Stimulated activated CD4-positive, alpha-beta T cell treated with anti-CD3 and anti-CD28 coated beads, TNF-alpha, amount 100 ng/mL, for 1 hour (primary cell): ENCODE measurements at places on chromosomes 1 and 21.

- DNase-seq, result no peak
Measured at GRCh38 chr1:209462433-209462832, 121.1 kb upstream of the CAMK1G start.

- DNase-seq, result no peak
Measured at GRCh38 chr1:222975472-222976122, 160.8 kb downstream of the DISP1 start.

GRCh38 chr1:203934651-203935050 is 73.3 kb downstream of the SNRPE start:
- no peak for DNase-seq

GRCh38 chr1:179958359-179958758 is 3.7 kb downstream of the CEP350 start:
- no peak for DNase-seq

DNA sequence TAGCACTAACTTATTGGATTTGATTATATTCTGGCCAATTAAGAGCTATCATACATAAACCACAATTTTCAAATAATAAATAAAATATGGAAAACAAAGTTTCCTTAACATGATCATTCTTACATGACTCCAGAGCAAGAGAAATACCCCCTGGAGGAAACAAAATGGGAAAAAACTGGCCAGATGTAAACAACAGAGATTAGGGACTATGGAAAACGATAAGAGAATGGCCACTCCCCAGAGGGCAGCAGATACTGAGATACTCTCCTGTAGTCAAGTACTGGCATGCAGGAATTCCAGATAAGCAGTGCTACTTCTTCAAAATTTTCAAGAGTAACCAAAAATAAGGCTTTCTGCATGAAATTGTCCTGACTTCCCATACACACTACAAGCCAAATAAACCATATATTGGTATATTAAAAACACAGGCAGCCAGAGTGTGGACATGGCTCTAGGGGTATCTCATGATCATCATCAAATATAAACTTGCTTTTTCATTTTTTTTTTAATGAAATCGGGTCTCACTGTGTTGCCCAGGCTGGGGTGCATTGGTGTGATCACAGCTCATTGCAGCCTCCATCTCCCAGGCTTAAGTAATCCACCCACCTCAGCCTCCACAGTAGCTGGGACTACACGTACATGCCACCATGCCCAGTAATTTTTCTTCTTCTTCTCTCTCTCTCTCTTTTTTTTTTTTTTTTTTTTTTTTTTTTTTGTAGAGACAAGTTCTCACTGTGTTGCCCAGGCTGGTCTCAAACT is 118.5 kb downstream of the EIF4G3 start:
- no peak for DNase-seq

DNA sequence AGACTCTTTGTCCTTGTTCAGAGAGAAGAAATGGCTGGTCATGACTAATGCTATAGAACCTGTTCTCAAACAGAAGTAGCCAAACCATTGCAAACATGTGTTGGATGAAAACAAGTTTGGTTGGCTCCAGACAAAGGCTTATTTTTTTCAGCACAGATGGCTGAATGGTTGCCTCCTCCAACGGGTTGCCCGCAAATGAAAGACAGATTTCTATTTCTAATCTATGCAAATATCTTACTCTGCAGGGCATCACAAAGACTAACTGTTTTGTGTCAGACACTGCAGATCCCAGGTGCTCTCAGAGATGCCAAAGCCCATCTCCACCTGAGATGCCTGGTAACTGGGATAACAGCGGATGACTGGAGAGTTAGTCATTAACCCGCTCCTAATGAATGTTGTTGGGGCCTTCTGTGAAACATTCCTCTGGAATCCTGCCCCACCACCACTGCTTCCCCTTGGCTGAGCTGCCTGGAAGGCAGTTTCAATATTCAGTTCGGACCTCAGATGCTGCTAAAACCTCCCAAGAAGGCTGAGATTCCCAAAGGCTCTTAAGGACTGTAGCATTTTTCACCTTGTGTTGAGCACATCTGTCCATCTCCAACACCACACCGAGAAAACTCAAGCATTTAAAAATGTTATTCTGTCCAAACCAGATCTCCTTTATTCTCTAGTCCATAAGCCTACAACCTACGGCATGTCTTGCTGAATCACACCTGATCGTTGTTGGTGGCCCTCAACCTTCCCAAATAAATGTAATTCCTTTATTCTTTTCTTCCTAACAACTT is 104.4 kb downstream of the PTPN14 start:
- no peak for DNase-seq
